Left lobe of liver (tissue), 2 donors: ENCODE measurements at places on chromosomes 3 and 15. TPM values are rescaled to one million over a fixed set of nuclear protein-coding genes. Genes with fewer than 3 reads are reported as not detected.

GRCh38 chr3:190865828-190866227 lies 3.3 kb upstream of the GMNC start:
- DNase-seq, result peak; percentile 55

DNA sequence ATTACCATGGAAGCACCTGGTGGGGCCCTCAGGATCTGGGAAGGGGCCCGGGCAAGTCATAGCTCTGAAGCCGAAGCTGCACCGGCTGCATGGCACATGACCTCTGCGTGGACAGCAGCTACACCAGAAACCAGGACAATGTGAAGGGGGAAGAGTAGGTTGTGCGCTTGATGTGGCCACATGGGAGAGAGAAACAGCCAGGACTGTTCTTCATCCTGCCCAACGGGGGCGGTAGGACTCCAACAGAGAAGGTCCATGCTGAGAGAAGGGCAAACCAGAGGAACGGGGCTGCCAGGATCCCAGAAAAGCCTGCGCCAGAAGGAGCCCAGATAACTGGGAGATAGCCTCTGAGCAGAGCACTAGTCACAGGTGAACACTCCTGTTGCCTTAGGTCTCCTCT lies 54.9 kb upstream of the PRR20G start:
- no peak for DNase-seq

DNA sequence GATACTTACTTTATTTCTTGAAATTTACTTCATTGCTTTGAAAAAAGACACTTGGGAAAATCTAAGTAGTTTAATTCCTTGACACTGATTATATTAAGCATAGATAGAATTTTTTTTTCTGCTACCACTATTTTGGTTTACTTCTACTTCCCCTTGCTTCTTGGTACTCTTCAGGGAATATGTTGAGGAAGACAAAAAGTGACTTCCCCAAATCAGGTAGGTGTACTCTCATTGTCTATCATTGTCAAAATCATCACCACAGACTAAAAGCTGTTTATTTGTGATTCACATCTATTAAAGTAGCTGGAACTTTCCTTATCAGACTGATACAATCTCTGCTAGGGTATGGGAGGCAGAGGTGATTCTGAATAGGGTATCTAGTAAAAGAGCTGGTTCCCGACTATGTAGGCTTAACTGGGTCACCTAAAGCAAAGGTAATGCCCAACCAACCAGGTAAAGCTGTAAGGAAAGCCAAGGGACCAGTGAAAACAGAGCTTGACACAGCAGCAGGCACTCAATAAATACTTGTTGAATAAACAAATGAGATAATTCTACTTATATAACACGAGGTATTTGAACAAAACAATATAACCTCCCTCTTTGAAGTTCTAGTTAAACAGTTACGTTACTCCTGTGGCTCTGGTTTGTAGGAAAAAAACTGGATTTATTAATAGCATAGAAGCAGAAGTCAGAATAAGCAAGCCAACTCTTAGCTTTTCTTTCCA lies 346.9 kb downstream of the PLCL2 start:
- no peak for DNase-seq

- DNase-seq, result no peak
These were observed 55.8 kb downstream of the HEG1 start for GRCh38 chr3:124999897-125000435.

- DNase-seq, result no peak
These were observed 713.9 kb upstream of the GBE1 start for GRCh38 chr3:82475306-82475705.

DNA sequence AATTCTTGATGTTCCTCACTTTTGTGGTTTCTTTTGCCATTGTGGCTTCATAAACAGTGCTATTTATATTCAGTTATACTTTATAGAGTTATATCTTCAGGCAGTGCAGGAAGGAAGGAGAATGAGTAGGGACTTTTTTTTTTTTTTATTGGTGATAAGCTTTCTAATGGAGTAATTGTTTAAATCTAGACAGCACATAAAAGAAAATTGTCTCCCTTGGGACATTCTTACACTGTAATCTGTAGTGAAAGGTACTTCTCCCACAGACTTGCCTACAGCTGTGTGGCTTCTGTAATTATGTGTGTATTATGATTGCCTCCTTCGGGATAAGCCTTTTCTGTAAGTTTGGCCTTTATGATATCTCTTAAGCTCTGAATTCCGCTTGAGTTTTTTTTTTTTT lies 41.6 kb downstream of the WDR76 start:
- no peak for DNase-seq

- DNase-seq, result peak; percentile 46
These were observed 748.5 kb downstream of the ROBO1 start for GRCh38 chr3:79019137-79019923.

DNA sequence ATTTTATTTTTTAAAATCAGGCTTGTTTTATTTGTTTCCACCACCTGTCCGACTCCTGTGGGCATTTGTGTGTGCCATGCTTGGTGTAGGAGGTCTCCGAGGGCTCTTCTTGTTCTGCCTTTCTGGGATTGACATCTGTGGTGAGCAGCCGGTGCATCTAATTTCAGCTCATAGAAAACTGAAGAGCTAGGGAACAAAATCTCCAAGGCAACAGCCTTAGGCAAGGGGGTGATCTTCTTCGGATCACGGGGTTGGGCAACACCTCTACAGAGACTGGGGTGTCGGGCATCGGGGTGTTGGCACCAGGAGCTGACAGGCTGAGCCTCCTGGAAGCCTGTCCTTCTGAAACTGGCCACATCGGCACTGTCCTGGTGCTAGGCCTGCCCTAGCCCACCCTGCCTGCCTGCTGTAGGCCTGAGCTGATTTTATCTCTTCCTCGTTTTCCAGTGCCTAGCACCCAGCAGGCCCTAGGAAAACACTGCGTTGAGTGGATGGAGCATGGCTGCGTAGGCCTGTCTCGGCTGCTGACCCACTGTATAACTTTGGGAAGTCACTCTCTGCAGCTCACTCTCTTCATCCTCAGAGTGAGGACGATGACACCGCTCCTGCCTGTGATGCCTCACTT lies 10.3 kb downstream of the CHCHD6 start:
- no peak for DNase-seq

DNA sequence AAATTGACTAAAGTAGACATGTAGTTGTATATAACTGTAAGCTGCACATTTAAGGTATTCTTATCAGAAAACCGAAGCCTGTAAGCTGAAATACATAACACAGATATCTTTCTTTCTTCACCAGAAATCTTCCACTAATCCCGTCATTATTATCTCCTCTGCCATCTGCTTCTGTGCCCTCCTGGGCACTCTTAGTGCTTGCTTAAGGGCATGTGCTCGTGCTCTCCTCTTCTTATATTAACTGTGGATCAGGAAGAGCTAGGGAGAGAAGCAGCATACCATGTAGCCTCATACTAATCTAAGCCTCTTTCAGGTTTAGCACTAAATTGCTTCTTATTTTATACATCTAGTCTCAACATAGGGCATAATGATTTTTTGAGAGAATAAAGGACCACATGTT lies 60.8 kb downstream of the RIOX2 start:
- DNase-seq, result no peak

Gene WNT5A
- total RNA-seq, result 4.3 TPM

Gene PPP1R14D
- not detected for total RNA-seq

Gene FANCD2OS
- total RNA-seq, result not detected

Gene UROC1
- total RNA-seq, result 112 TPM

Gene KNG1
- 1,019 TPM for total RNA-seq

Gene ANKRD34C
- not detected for total RNA-seq

Gene CCR3
- total RNA-seq, result not detected
